ENCODE measurements at places on chromosomes 6 and 20.

DNA sequence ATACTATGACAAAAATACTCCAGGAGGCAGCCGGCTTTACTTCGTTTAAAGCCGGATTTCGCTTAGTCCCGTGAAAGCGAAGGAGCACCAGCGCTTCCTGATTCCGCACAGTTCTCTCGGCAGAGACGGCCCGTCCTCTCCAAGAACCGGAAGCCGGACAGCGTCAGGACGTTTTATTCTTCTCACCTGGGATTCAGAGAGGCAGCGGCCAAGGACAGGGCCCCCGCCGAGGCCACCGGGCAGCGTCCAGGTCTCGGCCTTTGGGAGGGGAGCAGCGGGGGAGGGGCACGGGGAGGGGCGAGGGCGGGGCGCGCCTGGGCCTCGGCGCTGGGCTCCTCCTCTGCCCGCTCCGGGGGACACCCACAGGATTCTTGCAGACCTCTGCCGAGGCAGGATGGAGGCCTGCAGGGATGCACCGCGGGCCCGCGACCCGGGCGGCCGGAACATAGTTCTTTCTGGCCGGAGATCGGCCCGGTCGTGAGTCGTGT is 2.8 kb upstream of the DIDO1 start:
- DNase-seq = peak; percentile 49

DNA sequence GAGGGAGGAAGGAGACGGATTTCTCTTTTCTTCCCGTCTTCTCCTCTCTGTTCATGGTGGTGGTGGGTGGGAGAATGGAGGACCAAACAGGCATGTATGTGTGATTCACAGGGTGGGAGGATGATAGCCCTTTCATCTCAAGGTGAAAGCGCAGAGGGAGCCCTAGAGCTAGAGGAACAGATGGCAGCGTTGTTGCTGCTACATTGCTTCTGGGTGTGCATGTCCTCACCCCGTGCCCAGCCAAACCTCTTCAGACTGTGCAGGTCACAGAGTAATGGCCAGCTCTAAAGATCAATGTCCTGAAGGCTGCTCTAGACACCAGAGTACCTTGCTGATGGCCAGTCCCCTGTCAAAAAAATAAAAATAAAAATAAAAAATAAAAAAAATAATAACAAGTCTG is 301.8 kb downstream of the TBC1D7 start:
- DNase-seq = no peak

DNA sequence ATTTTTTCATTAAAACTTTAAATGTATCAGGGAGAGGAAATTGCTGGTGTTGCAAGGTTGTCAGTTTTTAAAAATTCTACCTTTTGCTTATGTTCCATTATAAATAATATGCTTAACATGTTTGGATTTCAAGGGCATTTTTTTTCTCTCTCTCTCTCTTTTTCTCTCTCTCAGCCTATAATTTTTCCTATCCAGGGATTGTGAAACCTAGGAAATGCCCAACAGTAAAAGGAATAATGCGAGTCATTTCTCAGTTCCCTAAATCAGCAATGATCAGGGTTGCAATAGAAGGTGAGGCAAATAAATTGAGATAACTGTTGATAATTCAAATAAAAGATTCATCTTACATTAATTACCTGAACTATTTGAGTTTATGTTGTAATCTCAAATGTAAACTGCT is 53.2 kb upstream of the IFNGR1 start:
- DNase-seq = no peak

DNA sequence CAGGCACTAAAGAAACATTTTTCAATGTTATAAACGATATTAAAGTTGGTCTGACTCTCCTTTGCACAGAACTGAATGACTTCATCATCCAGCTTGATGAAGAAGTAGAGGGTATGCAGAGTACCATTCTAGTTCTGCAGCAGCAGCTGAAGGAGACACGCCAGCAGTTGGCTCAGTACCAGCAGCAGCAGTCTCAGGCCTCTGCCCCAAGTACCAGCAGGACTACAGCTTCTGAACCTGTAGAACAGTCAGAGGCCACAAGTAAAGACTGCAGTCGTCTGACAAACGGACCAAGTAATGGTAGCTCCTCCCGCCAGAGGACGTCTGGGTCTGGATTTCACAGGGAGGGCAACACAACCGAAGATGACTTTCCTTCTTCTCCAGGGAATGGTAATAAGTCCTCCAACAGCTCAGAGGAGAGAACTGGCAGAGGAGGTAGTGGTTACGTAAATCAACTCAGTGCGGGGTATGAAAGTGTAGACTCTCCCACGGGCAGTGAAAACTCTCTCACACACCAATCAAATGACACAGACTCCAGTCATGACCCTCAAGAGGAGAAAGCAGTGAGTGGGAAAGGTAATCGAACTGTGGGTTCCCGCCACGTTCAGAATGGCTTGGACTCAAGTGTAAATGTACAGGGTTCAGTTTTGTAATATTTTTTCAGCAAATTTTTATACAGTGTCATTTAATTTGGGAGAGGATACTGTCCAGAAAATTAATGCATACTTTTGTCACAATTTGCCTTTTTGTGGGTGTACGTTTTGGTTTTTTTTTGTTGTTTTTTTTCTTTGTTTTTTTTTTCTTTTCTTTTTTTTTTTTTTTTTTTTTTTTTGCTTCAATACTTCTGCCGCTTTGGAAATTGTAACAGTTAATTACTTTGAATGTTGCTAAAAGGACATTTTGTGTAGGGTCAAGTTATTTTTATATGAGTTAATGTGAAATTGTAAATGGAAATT is 6.6 kb upstream of the ACAT2 start:
- DNase-seq = no peak

DNA sequence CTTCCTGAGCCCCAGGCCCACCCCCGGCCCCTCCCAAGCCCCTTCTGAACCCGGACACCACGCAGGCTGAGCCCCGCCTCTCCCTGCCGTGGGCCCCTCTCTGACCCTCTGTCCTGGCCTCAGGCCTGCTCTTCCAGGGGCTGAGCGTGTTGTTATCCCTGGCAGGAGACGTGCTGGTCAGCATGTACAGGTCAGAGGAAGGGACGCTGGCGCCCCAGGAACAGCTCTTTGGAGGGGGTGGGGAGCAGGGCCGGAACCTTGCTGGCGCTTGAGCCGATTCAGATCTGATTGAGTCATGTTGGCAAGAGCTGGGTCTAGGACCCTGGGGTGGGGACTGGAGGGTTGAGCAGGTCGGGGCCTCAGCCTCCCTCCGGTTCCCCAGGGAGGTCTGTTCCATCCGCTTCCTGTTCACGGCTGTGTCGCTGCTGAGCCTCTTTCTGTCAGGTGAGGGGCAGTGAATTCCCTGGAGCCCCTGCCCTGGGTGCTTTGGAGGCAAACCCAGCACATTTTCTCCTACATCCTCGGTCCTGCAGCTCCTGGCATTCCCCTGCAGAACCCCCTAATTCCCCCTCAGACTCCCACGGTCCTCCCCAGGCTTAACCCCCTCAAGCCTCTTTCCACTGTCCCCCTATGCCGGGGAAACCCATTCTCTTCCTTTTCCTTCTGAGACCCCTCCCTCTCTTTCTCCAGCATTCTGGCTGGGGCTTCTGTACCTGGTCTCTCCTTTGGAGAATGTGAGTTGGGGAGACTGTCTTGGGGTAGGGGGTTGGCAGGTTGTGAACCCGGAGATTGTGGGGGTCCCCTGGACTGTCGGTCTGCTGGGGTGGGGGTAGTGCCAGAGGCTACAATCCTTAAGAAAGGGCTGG is 2.0 kb downstream of the SPAG4 start:
- no peak for DNase-seq

DNA sequence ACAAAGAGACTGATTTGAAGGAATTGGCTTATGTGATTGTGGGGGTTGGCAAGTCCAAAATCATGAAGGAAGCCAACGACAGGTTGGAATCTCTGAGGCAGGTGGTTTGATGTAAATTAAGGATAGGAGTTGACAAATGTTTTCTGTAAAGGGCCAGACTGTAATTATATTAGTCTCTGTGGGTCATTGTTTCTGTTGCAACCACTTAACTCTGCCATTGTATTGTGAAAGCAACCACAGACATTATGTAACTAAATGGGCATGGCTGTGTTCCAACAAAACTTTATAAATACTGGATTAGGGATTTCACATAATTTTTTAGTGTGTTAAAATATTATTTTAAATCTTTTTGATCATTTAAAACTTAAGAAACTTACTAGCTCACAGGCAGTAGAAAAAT is 199.2 kb upstream of the MYLIP start:
- DNase-seq = no peak

- DNase-seq = no peak
Observed at GRCh38 chr20:22928679-22929078, 106.4 kb upstream of the SSTR4 start.

GRCh38 chr20:42747765-42748411 is 441.8 kb downstream of the PTPRT start:
- DNase-seq = no peak

- no peak for DNase-seq
Observed at GRCh38 chr20:58998656-58999055, 8.4 kb downstream of the CTSZ start.

- no peak for DNase-seq
Observed at GRCh38 chr6:158773581-158774449, 45.4 kb downstream of the EZR start.

DNA sequence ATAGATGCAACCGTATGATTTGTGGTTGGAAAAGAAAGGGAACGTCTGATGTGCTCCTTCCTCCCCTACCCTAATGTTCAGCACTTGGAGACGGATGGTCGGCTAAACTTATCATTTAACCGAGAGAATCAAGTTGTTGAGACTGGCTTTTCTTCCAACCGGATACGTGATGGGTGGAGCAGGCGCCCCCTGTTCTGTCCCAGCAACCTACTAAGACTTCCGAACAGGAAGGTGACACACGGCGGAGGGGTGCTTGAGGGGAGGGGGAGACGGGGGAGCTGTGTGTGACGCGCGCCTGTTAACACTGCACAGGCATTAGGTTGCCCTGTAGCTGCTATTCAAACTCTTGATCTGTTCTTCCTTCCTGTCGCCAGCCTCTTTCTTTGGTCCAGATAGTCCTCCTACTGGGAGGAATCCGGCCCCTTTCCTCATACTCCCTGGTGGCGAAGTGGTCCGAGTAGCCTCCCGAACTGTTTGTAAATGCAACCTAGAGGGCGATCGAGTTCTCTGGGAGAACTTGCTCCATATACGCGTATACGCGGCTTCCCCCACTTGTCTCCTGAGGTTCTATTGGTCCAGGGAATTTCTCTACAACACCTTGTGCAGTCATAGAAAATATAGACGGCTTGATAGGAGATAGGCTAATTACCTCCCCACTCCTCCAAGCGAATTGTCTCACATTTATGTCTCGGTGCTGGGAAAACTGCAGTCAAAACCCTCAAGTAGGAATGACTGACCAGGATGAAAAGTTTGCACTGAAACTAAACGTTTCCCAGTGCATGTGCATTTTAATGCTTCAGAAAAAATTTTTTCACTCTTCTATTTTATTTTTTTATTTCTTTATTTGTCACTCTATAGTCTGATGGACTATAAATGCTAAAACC is 126.0 kb upstream of the SLC2A12 start:
- peak; percentile 62 for DNase-seq

DNA sequence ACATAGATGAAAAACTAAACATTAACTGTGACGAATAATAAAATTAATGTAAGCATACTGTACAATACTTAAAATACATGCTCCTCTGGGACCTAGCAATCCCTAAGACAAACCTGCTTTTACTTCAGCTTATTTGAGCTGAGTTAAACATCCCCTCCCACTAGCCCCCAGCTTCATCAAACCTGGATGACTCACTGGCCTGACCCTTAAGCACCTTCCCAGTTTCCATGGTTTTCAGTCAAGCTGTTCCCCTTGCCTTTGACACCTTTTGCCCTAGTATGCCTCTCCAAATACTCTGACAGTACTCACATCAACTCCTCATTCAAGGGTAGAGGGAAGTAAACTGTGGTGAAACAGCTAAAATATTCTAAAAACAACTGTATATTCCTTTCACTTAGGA is 4.2 kb downstream of the ELOVL4 start:
- DNase-seq = no peak

DNA sequence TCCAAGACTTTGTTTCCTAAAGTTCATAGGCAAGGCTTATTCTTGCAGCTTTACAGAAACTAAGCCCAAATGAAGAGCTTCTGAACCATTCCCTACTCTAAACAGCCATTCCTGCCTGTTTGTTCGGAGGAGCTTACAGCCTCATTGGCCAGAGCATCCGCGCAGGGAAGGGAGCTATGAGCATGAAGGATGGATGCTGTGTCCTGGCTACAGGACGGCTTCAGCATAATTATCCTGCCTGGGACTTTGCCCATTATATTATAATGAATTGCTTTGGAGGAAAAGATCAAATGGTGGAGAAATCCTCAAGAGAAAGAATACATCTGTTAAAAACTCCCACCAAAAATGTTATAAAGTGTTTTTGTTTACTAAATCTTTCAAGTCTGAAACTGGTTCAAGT is 378.2 kb upstream of the BTBD3 start:
- no peak for DNase-seq

DNA sequence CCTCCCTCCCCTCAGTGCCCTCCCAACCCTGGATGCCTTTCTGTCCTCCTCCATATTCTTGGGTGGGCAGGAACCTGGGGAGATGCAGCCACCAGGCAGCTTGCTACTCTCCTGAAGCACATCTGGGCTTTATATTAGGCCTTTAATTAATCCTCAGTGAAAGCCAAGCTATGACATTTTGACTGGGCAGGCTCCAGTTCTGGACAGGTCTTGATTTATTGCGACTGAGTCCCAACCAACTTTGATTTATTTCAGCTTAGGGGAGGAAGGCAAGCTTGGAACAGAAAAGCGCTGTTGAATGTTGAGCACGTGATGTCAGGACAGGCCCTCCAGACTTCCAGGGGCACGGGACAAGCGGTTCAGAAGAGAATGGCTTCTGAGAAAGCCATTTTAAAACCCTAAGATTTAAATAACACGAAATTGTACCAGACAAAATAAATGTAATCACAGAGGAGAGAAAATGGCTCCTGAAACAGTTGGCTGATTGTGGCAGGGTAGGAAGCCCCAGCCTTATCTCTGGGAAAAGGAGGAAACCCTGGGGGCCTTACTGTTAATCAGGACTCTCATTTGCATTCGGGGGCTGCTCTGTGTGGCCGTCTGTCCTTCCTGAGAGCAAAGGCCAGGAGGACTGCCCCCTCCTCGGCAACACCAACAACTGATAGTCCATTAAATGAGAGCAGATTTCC is 294.2 kb downstream of the FOXC1 start:
- DNase-seq = no peak

GRCh38 chr6:11387707-11388430 is 149.7 kb upstream of the TMEM170B start:
- DNase-seq = no peak

- DNase-seq = no peak
Observed at GRCh38 chr6:7542874-7543624, 1.6 kb downstream of the DSP start.

DNA sequence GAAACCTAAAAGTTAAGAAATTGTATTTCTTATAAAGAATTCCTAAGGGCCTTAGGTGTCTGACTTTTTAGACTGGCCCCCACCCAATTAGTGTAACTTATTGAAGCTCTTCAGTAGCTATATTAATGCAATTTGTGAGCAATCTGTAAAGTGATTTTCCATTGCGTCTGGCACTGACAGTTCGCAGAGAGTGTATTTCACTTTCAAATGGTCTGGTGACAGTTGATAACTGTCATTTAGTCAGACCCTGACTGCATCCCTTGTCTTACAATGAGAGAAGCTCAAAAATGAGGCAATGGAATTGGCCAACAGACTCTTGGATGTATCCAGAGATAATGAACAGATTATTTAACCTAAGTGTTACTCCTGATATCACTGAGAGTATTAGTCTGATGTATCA is 351.8 kb downstream of the FRK start:
- no peak for DNase-seq

GRCh38 chr6:104162036-104162669 is 697.6 kb downstream of the HACE1 start:
- no peak for DNase-seq
